Stimulated activated CD4-positive, alpha-beta T cell treated with anti-CD3 and anti-CD28 coated beads, Interleukin-1b, Interleukin-23, amount 100 ng/mL, for 1 hour (primary cell): ENCODE measurements at places on chromosomes 3 and 15.

DNA sequence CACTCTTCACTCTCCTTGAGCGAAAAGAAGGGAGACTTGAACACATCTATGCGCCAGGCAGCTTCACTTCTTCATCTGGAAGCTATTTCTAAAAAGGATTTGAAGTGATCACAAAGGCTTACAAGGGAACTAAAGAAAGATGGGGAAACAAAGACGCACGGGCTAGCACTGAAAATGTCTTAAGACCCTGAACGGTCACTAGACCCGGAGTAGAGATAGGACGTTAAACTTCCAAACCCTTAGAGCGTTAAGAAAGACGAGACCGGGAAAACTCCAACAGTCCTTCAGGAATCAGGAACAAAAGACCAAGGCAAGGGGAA is 47.5 kb upstream of the EPHB3 start:
- no peak for DNase-seq

- DNase-seq, result no peak
These were observed 15.8 kb downstream of the ITGA11 start for GRCh38 chr15:68416158-68416535.

GRCh38 chr3:105538483-105538882 is 171.8 kb downstream of the ALCAM start:
- DNase-seq, result no peak

GRCh38 chr15:44668921-44669320 is 5.5 kb upstream of the SPG11 start:
- DNase-seq, result no peak

GRCh38 chr15:65318870-65319356 is 14.4 kb downstream of the RNU5B-1 start:
- DNase-seq, result peak; percentile 39

- no peak for DNase-seq
These were observed 128.4 kb downstream of the IGF1R start for GRCh38 chr15:98776607-98777281.

- DNase-seq, result no peak
These were observed 66.4 kb downstream of the BCHE start for GRCh38 chr3:165770781-165771180.

GRCh38 chr3:170869645-170870593 is at the start of gene RPL22L1:
Gene RPL22L1 (minus strand): TSS chr3:170870195. CDS start chr3:170870167, 28 bp downstream.
- DNase-seq, result peak; percentile 78

- DNase-seq, result no peak
These were observed 33.1 kb downstream of the DZIP1L start for GRCh38 chr3:138082085-138082991.

DNA sequence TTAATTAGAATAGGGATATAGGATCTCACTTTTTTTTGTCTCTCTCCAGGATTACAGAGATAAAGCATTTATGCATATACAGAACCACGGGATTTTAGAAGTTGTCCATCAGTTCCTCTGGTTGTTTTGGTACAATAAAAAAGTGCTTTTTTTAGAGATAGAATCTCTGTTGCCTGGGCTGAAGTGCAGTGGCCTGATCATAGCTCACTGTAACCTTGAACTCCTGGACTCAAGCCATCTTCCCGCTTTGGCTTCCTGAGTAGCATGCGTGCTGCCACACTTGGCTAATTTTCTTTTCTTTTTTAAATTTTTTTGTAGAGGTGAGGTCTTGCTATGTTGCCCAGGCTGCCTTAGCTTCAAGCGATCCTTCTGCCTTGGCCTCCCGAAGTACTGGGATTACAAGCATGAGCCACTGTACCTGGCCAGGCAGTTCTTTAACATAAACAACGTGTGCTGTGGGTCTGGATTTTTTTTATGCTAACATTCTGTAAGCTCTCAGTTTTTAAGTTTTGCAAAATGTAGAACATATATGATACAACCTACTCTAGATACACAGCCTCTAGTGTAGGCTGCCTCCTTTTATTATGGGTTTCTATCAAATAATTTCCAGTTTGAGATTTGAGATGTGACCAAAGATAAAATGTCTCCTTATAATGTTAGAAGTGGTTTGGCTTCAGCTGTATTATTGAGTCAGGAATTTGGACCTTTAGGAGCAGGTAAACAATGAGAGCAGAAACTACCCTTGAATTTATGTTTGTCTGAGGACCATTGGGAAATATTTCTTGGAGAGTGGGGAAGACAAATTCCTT is 57.4 kb upstream of the ULK4 start:
- DNase-seq, result no peak

- no peak for DNase-seq
These were observed 7.5 kb downstream of the GNB5 start for GRCh38 chr15:52183562-52184173.

DNA sequence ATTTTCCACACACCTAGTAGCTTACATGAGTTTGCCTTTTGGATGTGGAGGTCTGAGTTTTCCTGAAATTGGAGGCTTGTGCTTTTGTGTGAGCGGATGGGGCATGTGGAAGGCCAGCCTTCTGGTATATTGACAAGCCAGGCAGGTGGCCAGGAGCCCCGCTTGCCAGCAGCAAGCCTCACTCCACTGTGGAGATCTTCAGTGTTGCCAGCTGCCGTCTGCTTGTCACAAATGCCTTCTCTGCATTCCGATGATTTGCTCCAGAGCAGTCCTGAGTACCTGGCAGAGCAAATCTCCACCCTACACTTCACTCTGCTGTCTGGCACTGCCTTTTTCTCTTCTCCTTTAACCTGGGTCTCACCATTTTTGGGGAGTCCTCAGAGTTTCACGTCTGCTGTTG is 29.1 kb upstream of the CHST2 start:
- DNase-seq, result no peak

DNA sequence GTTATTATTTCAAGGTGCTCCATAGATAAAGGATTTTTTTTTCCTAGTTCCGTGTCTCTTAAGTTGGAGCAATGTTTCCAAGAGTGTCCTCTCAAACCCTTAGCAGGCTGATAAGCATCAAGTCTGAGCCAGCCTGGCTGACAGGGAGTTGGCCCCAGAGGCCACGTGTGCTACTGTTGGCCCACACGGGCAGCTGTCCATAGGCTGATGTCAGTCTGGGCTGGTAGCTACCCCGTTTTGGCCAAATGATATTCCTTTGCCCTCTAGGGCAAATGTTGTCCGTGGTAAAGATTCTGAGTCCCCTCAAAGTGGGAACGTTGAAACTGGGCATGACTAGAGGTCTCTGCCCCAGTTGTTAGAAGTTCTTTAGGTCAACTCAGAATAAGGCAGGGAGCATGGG is 99.4 kb downstream of the FLNB start:
- no peak for DNase-seq

GRCh38 chr3:104566054-104566453 is 800.7 kb upstream of the ALCAM start:
- no peak for DNase-seq

GRCh38 chr3:175868626-175869025 is 1009.5 kb downstream of the NAALADL2 start:
- no peak for DNase-seq

DNA sequence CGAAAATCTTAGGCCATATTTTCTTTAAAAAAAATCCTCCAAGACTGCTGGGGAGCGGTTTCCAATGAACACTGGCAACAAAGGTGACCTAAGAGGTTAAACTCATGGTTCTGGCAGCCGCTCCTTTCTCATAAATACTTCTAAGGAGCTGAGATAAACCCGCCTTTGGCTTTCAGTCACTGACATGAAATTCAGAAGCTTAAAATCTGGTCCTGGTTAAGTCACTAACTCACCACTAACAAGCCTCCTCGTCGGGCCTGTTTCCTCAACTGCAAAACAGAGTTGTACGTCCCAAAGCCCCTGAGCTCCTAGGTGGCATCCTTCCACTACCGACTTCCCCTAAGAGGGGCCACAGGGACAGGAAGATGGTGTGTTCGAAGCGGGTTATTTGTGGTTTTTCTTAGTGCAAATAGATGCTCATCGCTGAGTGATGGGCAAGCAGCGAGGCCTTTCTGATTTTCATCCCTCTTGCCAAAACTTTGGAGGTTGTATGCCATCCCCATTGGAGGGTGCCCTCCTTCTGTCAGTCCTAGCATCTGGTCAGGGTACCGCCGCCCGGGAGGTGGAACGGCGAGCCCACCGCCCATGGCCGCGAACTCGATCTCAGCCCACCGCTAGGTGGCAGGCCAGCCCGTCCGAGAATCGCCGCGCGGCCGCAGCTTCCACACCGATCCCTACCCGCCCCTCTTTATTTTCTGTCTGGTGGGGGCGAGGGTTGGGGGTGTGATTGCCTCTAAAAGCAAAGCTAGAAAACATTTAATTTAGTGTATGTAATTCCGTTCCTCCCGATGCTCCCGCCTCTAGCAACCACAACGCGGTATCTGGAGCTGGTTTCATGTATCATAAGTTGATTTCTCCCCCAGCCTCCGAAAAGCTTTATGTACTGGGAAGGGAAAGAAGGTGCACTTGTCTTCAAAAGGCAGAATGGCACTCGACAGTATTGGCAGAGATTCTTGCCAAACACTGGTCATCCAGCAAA is 4.6 kb downstream of the BCL6 start:
- DNase-seq, result peak; percentile 48

DNA sequence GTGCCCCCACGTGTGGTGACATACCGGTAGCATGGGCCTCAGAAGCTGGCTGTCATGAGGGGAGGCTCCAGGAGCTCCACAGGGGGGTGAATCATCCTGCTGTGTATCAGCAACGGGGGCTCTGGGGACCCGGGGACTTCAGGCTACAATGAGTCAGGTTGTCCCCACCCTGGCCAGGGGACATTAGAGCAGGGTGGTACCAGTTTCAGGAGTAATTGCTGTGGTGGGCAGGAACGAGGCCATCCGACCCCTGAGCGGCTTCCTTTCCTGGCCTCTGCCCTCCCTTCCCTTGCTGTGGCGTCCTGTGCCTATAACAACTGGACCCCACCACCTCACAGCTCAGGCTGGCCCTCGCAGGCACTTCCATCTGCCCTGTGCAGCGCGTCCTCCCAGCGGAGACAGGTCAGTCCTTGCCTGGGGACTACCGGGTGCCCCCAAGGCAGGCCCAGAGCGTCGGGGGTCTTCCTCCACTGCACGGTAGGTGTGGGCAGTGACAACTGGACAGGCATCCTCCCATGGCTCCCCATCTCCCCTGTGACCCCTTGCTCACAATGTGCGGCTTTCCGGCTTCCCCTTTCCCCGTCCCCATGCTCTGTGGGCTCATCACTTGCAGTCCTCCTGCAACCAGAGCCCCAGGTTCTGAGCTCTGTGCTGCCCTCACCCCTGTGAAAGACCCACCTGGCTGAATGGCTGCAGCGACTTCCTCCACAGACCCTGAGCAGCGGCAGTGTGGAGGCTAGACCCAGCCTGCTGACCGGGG is 57.0 kb downstream of the KLF15 start:
- no peak for DNase-seq

- DNase-seq, result no peak
These were observed 422.5 kb downstream of the OCA2 start for GRCh38 chr15:27676647-27677046.

- no peak for DNase-seq
These were observed 2.3 kb downstream of the SEMA4B start for GRCh38 chr15:90203473-90203872.

DNA sequence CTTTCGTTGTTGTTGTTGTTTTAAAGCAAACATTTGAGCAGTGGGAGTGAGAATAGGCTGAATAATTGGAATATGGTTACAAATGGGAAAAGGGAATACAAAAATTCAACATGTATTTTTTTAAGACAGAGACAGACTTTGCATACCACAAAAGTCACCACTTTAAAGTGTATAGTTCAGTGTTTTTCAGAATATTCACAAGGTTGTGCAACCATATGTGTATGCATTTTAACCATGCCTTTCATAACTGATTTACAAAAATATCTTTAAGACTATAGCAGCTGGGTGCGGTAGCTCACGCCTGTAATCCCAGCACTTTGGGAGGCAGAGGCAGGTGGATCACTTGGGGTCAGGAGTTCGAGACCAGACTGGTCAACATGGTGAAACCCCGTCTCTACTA is 41.3 kb downstream of the EHHADH start:
- no peak for DNase-seq

GRCh38 chr3:10758304-10759037 is 57.6 kb upstream of the SLC6A11 start:
- no peak for DNase-seq

DNA sequence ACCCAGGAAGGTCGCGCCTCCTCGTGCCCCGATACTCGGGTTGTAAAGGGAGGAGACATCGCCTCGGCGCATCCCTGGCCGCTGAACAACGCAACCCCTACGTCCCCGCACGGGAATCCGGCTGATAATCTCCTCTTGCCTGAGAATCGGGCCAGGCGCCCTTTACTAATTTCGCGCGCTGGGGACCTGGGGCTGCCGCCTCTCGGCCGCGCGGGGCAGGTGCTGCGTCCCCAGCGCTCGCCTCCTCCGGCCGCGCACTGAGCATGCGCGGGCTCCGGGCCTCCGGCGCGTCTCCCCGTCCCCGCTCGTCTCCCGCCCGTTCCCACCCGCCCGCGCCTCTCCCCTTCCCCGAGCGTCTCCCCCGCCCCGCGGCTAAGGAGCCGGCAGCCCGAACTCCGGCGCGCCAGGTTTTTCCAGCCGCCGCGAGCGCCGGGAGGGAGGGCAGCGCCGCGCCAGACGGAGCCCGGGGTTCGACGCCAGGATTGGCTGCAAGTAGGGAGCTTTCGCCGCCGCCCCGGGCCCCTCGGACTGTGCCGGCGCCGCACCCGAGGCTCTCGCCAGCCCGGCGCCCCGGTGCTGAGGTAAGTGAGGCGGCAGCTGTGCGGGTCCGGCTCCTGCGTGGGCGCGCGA is at the start of gene CNTN4:
CNTN4 (plus strand) TSS at position 469 of the 630 bp plus-strand sequence.
- no peak for DNase-seq

- no peak for DNase-seq
These were observed 9.4 kb upstream of the ERC2 start for GRCh38 chr3:56477646-56478045.
